ENCODE measurements at places on chromosomes 7 and 10.

- no peak for DNase-seq
Observed at GRCh38 chr7:2124604-2125345, 108.0 kb downstream of the MAD1L1 start.

DNA sequence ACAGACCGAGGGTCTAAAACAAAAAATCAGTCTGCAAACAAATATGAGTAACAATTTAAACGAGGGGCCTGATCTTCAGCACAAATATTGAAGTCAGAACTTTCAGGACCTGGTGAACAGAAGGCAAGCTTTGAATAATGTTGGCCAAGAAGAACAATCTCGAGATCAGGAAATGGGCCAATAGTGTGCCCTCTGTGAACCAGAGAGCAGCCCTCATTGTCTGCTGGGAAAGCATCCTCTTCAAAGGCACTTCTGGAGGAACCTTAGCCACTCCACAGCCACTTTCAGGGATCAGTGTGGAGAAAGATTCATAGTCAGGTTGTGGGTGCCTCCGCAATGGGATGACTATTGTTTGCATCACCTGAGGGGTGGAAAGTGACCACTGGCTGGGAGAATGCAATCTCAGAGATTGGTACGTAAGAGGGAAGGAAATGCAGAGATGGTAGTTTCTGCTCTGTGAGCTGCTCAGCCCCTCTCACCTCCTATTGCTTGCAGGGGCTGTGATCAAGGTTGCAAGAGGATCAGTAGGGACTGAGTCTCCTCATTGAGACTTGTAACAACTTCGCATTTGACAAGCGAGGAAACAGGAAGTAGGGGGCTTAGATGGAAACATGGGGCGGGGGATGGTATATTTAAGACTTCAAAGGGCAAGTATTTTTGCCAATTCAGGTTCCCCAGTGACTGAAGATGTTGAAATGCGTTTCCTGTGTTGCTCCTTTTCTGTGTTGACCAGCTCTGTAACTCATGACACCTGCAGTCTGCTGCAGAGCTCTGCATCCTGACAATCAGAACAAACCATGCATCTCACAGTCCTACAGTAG is 28.4 kb upstream of the IFRD1 start:
- DNase-seq = no peak

DNA sequence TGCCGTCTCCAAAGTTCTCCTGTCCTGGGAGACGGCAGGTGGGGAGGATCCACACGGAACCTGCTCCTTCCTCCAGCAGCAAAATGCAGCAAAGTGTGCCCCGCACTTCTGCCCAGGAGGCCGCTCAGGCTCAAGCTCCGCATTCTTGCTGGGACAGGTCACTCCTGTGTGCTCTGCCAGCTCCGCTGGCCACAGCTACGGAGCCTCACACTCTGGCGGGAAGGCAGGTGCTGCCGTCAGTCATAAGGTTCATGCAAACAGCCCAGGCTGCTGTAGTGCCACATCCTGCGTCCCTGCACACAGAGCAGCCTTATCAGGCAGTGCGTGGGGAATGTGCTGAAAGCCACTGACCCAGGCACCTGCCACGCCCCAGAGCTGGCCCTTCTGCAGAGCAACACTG is 22.4 kb downstream of the ADGRA1 start:
- DNase-seq = no peak

DNA sequence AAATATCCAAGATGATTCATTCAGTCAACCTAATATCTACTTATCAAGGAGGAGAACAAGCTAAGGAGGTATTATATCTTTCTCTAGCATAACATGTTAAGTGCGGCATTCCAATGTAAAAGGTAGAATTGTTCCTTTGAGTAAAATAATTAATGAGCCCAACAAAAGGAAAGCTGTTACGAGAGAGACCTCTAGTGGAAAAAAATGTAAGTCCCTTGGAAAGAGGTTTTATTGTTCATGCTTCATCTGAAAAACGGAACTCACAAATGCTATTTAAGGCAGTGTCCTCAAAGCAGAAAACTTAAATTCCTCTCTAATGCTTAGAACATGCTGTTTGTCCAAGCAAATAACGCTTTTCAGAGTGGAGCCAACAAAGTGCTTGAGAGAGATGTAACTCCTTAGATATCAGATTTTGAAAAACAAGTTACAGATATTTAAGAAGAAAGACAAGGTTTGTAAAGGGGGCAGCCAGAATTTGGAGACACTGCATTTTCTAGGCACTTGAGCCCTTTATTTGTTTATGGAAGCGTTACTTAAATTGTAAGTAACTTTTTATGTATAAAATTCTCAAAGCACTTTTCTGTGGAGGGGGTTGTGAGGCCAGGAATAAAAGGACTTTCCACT is 119.9 kb downstream of the TFEC start:
- peak; percentile 78 for DNase-seq

GRCh38 chr7:157832421-157832820 is 495.6 kb downstream of the DNAJB6 start:
- DNase-seq = no peak
